ENCODE measurements at places on chromosomes 6 and 20.

- no peak for DNase-seq
Observed at GRCh38 chr20:53146201-53146891, 174.2 kb downstream of the TSHZ2 start.

GRCh38 chr6:106511288-106512047 is 117.8 kb downstream of the RTN4IP1 start:
- no peak for DNase-seq

GRCh38 chr6:43516367-43516696 is 394 bp downstream of the YIPF3 start:
- DNase-seq, result no peak

DNA sequence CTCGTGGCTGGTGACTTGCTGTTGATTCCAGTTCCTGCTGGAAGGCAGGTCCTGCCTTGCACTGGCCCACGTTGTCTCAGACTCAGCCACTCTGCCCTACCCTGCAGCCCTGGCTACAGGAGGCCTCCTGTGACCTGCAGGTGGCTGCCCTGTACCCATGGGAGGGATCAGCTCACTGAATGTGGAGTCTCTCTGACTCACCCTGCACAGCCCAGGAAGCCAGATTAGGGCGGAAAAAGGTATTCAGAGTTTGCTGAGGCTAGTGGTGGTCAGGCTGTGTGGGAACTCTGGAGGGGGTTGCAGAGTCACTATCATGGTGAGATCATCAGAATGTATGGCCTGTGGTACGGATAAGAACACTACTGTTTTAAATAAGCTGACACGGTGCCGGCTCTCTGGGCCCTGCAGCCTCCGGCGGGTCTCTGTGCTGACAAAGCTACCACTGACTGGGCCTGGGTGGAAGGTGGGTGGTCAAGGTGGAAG is 24.7 kb upstream of the PYGB start:
- peak; percentile 84 for DNase-seq

GRCh38 chr6:6494677-6495076 is 93.8 kb upstream of the LY86 start:
- DNase-seq, result no peak

DNA sequence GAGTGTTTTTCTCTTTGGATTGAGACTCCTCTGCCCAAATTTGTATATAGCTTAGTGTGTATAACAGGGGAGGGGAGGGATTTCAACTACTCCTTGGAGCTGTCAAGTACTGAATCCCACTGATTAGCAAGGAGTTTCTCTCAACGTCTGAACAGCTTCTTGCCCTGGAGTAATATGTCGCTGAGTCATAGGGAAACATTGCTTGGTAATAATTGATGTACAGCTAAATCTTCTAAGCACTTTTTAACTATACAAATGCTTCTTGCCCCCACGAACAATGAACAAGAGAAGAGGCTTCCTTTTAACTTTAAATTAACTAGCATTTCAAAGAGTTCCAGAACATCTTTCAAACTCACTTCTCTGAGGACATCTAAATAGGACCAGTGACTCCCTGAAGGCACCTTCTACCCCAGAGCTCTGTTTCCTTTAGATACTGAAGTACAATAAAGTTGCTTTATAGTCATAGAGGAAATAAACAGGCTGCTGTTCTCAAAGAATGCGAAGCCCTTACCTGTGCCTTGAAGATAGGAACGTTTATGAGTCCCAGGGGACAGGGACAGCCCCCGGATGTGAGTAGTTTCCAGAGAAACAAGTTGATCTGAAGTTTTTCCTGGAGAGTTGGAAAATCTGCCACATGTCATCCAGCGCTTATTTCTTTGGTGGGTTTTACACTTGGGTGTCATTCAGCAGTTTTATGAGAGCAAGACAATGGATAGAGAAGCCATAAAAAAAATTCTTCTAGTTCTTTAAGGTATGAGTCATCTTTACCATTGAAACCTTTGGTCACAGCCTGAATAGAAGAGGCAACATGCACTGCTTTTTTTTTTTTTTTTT is 462.5 kb upstream of the BTBD3 start:
- DNase-seq, result peak; percentile 78

- no peak for DNase-seq
Observed at GRCh38 chr6:149901444-149902140, 3.7 kb upstream of the RAET1E start.

- DNase-seq, result no peak
Observed at GRCh38 chr6:74899416-74899815, 306.4 kb downstream of the COL12A1 start.

GRCh38 chr6:52305411-52305810 is 20.9 kb upstream of the MCM3 start:
- DNase-seq, result peak; percentile 40
